ENCODE measurements at places on chromosomes 3 and 15.

DNA sequence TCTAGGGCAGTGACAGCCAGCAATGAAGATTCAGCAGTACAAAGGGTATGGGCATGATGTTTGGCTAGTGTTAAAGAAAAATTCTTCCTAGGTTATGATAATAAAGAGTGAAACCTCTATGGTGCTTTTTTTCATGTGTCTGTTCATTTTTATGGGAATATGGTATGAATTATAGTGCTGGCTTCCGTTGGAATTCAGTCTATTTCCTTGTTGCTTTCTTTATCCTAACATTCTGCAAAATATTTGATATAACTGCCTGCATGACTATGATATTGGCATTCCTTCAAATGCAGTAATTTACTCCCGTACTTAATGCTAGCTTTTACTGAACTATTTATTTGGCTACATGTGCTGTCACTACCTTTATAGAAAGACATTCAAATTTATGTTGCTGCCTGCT lies 57.6 kb upstream of the ATP11B start:
- no peak for DNase-seq

DNA sequence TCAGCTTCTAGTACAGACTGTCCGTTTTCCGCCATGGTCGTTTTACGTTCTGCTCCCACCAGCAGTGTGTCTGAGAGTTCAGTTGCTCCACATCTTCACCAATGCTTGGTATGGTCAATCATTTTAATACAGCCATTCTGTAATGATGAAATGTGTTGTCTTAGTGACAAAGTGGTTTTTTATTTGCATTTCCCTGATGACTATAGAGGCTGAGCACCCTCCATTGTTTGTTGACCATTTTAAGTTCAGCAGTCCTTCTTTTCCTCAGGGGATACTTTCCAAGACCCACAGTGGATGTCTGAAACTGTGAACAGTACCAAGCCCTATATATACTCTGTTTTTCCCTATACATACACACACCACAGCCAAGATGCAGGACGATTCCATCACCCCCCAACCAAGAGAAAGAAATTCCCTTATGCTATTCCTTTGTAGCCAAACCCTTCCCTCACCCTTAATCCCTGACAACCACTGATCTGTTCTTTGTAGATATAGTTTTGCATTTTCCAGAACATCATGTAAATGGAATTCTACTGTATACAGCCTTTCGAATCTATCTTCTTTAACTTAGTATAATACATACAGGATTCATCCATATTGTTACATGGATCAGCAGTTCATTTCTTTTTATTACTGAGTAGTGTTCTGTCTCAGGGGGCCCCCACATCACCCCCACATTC lies 55.9 kb downstream of the C3orf20 start:
- no peak for DNase-seq

DNA sequence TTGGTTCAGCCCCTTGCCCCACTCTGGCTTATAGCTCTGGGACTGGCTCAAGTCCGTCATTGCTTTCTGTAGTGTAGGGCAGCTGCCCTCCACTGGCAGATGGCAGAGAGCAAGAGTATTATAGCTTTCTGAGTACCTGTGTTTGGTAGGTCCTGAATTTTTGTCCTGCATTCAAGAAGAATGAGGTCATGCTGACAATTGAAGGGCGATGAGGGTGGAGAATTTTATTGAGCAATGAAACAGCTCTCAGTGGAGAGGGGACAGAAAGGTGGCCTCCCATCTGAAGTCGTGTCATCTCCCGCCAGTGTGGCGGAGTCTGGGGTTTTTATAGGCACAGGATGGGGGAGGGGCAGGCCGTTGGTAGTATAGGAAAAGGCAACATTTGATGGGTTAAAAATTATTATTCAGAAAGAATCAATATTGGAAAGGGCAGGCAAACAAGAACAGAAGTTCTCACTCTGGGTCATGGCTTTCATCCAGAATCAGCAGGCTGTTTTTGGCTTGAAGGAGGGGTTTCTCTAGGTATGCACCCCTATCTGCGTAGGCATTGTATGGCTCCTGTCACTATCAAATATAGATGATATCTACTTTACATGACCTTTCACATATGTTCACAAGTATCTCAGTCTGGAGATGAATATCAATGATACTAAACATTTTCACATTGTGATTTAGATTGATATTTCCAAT lies 1239.7 kb upstream of the ALCAM start:
- DNase-seq: no peak

- DNase-seq: no peak
Measured at GRCh38 chr3:6250167-6250566, 610.7 kb upstream of the GRM7 start.

GRCh38 chr3:39000008-39000450 lies 51.7 kb downstream of the SCN11A start:
- DNase-seq: peak; percentile 38

DNA sequence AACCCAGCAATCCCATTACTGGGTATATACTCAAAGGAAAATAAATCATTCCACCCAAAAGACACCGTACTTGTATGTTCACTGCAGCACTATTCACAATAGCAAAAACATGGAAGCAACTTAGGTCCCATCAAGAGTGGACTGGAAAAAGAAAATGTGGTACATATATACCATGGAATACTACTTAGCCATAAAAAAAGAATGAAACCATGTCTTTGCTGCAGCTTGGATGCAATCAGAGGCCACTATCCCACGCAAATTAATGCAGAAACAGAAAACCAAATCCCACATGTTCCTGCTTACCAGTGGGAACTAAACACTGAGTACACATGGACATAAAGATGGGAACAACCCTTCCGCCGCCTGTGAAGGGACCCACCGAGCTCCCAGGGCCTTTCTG lies 34.2 kb downstream of the UACA start:
- DNase-seq: no peak

- peak; percentile 62 for DNase-seq
Measured at GRCh38 chr3:192011137-192011536, 550.2 kb downstream of the PYDC2 start.

DNA sequence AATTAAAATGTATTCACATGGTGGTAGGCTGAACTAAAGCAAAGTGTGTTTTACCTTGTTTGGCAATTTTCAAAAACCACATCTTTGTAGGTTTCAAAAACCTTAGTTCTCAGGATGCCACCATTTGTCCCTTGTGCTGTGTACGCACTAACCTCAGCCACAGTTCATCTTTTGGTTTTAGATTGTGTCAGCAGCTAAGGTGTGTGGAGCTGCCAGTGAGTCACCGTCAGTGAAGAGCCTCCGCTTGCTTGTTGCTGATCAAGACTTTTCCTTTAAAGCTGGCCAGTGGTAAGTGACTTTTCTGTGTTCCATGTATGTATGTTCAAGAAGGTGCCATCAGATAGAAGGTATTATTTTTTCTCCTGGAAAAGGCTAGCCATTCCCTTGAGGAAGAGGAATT lies 21.1 kb downstream of the OXNAD1 start:
- DNase-seq: no peak

DNA sequence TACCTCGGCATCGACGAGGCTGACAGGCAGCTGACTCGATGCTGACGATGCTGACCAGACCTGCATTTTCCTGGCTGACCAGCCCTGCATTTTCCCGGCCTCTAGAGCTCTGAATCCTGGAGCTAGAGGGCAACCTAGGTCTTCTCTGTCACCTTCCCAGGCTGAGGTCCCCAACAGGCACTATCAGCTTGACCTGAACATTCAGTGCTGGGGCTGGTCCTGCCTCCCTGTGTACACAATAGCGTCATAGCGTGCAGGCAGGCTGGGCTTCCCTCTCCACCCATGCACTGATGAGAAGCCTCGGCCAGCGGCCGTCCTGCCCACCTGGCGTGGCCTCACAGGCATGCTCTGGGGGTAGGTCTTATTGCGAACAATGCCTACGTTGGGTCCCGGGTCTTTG lies 62.3 kb upstream of the SNRPA1 start:
- no peak for DNase-seq

- no peak for DNase-seq
Measured at GRCh38 chr3:53056442-53056841, 10.6 kb upstream of the SFMBT1 start.

DNA sequence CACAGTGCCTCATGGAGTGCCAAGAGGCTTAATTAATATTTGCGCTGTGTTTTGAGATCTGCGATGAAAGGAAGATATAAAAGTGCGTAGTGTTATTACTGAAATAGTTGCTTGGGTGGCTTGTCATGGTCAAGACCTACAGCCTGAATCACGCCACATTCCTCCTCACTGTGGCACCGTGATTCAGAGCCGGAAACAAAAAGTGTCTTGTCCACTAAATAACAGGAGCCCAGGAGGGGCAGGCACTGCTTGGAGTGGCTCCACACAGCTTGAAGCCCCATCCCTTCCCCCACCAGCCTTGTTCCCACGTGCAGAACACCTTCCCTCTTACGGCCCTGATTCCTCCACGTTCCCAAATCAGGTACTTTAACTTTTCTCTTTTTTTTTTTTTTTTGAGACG lies 1.2 kb upstream of the LRRC15 start:
- DNase-seq: no peak

- DNase-seq: no peak
Measured at GRCh38 chr15:84859144-84859543, 25.3 kb upstream of the SLC28A1 start.

- no peak for DNase-seq
Measured at GRCh38 chr3:190545191-190545590, 31.3 kb downstream of the IL1RAP start.

GRCh38 chr3:163561151-163561550 lies 1517.1 kb downstream of the SI start:
- DNase-seq: no peak

DNA sequence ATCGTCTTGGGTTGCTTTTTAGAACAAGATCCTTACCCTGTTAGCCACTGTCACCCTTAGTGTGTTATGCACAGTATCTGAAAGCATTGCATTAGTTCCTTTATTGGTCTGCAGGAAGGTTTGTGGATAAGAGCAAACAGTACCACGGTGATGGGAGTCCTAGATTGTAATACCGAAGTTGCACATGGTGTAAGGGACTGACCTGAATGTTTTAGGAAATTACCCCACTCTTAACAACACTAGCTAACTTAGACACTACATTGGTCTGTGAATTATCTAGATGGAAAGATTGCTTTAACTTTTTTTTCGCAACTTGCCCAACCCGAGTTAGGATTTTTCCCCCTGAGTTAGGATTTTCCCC lies 1.3 kb downstream of the STT3B start:
- no peak for DNase-seq

DNA sequence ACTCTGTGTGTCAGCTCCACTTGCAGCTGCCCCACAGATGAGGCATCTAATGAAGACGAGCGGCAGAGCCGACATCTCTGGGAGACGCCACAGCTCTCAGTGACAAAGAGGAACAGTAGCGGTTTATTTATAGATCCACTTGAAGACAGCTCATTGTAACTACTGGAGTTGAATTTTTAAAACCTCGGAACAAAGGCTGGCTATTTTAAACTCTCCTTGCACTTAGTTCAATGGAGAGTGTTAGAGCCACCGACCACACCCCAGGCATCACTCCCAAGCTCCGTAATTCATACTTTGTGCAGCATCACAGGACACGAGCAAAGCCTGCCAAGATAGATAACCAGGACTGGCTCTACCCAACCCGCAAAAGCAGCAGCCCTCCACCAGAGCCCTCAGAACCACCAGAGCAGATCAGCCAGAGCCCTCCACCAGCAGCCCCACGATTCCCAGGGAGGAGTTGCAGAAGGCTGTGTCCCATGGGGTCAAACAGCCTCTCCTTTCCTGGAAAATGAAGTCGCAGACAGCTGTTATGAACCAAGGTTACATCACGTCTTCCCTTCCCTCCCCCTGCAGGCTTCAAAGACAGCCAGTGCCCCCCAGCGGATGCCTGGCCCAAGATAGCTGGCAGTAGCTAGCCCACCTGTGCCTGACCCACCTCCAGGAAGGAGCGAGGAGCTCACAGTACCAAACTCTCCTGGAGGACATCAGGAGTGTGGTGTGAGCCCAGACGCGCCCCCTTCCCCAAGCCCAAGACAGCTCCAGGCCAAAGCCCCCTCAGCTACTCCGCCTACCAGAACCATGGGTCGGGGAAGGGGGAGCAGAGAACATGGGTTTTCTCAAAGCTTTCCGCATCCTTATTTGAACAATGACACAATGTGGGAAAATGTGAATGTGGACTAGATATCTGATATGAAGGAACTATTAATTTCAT lies 45.7 kb downstream of the POC1A start:
- DNase-seq: no peak

DNA sequence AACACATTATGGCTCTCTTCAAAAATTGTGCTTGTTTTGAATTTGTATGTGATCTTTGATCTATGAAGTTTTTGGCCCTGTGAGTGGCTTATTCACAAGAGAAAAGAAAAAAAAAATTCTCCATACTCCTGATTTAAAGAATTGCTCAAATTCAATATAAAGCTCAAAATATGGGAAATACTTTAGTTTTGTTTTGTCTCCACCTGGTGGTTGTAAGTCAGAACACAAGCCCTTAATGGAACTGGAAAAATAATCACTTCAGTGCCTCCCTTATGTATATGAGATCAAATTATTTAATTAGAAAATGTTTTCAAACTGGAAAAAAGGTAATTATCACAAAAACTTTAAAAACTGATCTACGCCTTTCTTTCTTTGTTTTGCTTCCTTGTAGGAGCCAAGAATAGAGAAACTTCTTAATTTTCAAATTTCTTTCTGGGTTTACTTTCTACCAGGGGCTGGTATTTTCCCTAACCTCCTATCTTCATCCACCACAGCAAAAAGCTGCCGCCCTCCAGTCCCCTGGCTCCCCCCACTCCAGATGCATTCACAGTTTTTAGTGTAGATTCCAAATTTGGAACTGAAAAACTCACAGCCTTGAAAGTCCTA lies 50.6 kb downstream of the SERP1 start:
- DNase-seq: peak; percentile 45

DNA sequence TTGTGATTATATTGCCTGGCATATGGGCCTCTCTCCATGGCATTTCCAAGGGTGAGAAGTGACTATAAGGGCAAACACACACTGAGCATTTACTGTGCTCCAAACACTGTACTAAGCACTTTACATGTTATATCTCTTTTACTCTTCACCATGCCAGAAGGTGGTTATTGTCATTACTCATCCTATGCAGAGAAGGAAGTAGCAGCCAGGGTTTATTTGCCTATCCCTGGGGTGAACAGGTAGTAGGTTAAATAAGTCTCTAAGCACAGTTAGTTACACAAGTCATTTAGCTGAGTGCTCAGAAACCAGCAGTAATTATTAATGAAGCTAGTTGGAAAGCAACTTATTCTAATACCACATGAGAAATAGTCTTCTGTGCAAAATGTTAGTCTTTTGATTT lies 109.9 kb upstream of the SYNPR start:
- DNase-seq: no peak

DNA sequence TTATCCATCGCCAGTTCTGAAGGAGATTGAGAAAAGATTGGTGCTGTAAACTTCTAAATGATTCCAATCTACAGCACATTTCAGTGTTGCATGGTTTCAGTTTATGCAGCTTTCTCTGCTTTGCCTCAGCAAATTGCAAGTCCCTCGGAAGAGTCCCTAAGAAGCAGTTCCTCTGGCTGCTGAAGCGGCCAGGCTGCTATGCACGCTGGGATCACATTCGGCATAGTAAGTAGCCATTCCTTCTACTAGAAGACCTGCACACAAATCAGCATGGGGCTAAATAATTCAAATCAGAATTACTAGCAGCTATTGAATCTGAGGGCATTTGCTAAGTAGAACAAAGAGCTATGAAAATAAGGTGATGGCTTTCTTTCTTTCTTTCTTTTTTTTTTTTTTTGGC lies 769.5 kb downstream of the AGBL1 start:
- DNase-seq: no peak

Data from astrocyte of the cerebellum (primary cell).